Activated CD4-positive, alpha-beta memory T cell treated with anti-CD3 and anti-CD28 coated beads for 36 hours (primary cell): ENCODE measurements at places on chromosomes 2 and 18. TPM values are rescaled to one million over a fixed set of nuclear protein-coding genes. Genes with fewer than 3 reads are reported as not detected.

G6PC2 gene
- not detected for total RNA-seq

GRCh38 chr2:234687718-234688475, 191.0 kb upstream of the ARL4C start:
- DNase-seq: no peak
- no peak overlapping the region for H3K27ac ChIP-seq
- peaks cover 16% of the 10 kb centered on the region for H3K27me3 ChIP-seq
- H3K36me3 ChIP-seq: no peaks in the 10 kb centered on the region
- H3K4me3 ChIP-seq: no peak overlapping the region

GRCh38 chr2:66478731-66479316, 43.9 kb downstream of the MEIS1 start:
- no peak overlapping the region for H3K4me3 ChIP-seq
- no peak for DNase-seq
- H3K36me3 ChIP-seq: no peaks in the 10 kb centered on the region
- H3K4me1 ChIP-seq: no peaks in the 10 kb centered on the region
- no peaks in the 10 kb centered on the region for H3K27me3 ChIP-seq

- peaks cover 20% of the 10 kb centered on the region for H3K27me3 ChIP-seq
- H3K4me1 ChIP-seq: peaks cover 3% of the 10 kb centered on the region
- no peaks in the 10 kb centered on the region for H3K36me3 ChIP-seq
- no peak for DNase-seq
- no peak overlapping the region for H3K4me3 ChIP-seq
These were observed 36.2 kb downstream of the CAPN13 start for GRCh38 chr2:30770816-30771576.

DNA sequence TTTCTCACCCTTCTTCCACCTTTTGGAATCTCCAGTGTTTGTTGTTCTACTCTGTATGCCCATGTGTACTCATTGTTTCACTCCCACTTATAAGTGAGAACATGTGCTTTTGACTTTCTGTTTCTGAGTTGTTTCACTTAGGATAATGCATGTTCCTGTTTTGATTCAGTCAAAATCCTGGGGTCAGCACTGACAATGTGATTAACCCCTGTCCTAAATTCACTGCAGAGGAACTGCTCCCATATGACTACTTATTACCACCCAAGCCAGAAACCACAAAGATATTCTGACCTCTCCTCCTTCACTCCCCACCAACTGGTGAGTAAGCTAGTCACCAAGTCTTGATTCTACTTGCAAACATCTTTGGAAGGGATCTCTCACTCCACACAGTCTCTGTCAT, 251.4 kb upstream of the TCF4 start:
- no peaks in the 10 kb centered on the region for H3K27me3 ChIP-seq
- DNase-seq: no peak
- no peak overlapping the region for H3K27ac ChIP-seq
- H3K4me1 ChIP-seq: no peaks in the 10 kb centered on the region

- no peaks in the 10 kb centered on the region for H3K27me3 ChIP-seq
- H3K27ac ChIP-seq: no peak overlapping the region
- H3K36me3 ChIP-seq: no peaks in the 10 kb centered on the region
- no peaks in the 10 kb centered on the region for H3K4me1 ChIP-seq
- DNase-seq: no peak
These were observed 1037.7 kb upstream of the KLHL29 start for GRCh38 chr2:22347306-22347705.
